CMK (cell line): ENCODE measurements at places on chromosomes 12 and 14.
A peak's percentile ranks its signal among the peaks of the same experiment; 100 is the strongest.

GRCh38 chr14:61426048-61426447, 104.7 kb downstream of the PRKCH start:
- no peak for DNase-seq

- DNase-seq = no peak
These were observed 76.0 kb downstream of the RFLNA start for GRCh38 chr12:124370851-124371250.

DNA sequence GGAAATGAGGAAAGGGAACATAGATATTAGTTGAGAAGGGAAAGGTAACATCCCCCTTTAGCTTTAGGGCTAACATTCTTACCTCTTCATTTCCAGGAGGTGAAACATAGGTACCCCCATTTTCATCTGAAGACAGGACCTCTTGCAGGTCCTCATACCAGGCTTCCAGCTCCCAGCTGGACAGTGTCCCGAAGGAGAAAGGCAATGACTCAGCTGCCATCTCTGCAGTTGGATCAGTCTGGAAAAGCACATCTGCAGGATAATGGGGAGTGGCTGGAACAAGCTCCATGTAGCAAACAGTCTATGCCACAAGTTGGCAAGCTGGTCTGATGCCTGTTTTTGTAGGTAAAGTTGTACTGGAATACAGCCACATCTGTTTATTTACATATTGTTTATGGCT, 3.1 kb downstream of the DDIT3 start:
- no peak for DNase-seq

DNA sequence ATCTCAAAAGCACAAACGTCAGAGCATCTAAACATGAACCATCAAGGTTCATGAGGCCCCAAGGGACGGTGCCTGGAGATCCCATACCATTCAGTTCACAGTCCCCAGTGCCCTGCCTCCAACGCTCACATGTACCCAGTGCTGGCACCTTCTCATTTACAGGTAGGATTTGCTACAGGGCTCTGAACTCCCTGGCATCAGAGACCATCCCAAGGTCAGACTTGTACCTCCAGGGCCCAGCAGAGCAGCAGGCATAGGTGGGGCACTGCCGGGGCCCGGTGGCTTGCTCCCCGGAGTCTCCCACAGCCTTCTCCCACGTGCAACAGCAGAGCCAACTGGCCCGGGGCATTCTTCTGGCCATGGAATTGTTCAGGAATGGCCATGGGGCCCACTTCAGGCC, 114.8 kb downstream of the BCL11B start:
- DNase-seq = no peak

DNA sequence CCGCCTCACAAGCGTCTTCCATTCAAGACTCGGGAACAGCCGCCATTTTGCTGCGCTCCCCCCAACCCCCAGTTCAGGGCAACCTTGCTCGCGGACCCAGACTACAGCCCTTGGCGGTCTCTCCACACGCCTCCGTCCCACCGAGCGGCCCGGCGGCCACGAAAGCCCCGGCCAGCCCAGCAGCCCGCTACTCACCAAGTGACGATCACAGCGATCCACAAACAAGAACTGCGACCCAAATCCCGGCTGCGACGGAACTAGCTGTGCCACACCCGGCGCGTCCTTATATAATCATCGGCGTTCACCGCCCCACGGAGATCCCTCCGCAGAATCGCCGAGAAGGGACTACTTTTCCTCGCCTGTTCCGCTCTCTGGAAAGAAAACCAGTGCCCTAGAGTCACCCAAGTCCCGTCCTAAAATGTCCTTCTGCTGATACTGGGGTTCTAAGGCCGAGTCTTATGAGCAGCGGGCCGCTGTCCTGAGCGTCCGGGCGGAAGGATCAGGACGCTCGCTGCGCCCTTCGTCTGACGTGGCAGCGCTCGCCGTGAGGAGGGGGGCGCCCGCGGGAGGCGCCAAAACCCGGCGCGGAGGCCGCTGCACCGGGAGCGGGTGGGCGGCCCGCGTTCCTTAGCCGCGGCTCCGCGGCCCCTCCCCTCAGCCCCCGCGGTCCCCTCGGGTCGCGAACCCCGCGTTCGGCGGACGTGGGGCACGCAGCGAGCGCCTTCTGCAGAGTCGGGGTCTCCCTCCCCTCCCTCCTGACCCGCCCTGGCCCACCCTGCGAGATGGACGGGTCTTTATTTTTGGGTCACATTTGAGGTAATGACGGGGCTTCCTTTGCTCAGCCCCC, at the start of gene UBC:
TSS of gene UBC (minus strand) at position 259 of the 847 bp plus-strand sequence. CDS start 879 bp downstream, outside the sequence.
- DNase-seq = peak; percentile 96

- no peak for DNase-seq
These were observed 403.8 kb downstream of the DAD1 start for GRCh38 chr14:22185191-22185590.

- no peak for DNase-seq
These were observed 43.6 kb downstream of the KIF26A start for GRCh38 chr14:104181761-104182530.

DNA sequence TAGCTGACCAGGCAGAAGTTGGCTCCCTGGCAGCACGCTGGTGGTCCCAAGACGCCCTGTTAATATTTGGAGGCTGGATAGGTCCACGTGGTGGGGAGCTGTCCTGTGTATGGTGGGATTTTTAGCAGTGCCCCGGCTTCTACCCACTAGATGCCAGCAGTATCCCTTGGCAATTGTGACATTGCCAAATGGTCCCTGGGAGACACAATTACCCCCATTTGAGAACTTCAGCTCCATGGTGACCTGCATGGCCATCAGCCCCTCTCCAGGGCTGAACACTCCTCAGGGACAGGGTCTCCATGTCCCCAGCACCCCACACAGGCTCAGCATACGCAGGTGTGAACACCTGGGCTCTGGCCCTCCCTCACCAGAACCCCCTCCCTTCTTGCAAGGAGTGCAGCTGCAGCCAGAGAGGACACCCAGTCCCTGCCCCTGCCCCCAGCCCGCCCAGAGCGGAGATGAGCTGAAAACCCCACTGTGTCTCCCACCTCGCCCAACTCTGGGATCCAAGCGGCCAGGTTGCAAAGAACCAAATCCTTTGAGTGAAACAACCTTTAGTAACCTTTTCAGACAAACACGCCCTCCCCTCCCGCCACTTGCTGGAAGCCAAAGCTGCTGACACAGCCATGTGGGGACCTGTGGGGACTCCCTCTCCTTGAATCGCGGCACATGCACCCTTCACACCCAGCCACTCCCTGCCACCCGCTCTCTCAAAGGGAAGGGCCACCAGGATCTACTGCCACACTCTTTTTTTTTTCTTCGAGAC, 120.4 kb downstream of the CALM1 start:
- no peak for DNase-seq

DNA sequence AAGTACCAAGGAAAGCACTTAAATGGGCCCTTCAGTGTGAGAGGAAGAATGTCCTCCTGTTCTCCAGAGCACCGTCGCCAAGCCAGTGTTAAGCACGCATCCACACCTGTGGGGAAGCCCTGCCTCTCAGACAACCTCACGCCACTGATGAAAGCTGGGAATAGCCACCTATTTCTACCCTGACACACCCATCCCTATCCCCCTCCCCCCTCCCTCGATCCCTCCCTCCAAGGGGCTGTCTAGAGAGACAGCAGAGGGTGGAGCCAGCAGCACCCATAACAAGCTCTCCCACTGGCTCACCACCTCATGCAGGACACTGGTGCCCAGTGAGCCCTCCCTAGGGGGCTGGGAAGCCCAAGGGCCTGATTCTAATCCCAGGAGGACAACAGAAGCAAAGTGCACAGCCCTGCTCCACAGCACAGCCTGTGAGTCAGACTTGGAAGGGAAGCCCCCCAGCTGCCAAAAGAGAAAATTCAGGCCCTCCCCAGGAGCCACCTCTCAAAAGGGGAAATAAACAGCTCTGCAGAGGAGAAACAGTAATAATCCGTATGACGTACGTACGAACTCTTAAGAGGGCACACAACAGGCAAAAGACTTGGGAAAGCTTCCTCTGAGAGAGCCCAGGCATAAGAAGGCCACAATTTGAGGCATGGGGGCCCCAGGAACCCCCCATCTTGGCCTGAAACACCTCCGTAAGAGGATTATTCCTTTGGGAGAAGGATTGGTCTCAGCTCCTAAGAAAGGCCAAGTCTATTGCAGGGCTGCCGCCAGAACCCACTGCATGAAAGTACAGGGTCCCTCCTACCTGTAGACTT, 7.8 kb downstream of the PITPNM2 start:
- DNase-seq = no peak

DNA sequence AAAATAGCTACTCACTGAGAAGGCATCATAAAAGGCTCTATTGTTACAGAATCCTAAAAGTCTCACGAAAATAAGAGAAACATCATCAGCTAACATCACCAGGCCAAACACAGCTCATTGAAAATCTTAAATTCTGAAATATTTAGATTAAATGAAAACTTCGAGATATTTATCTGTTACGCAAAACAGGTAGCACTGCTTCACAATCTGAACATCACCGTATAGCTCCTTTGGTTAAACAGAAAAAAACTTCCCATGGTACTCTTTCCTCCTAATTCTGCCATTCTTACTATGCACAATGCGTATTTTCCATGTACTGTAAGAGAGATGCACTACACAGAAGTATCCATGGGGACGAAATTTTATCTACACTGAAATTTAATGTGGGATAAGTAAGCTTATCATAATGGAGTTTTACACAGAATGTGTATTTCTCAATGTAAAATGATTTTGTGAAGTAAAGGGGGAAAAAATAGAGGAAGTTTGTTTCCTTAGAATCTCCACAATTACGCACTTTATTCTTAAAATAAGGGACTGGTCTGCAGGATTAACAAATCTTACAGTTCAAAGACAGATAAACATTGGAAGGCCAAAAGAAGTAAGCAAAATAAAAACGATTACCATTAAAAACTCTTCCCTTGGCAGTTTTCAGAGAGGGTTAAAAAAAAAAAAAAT, 1.9 kb downstream of the SGPP1 start:
- DNase-seq = no peak

- DNase-seq = no peak
These were observed 47.3 kb downstream of the SFSWAP start for GRCh38 chr12:131758016-131758739.

- no peak for DNase-seq
These were observed 41.8 kb upstream of the CLEC14A start for GRCh38 chr14:38297681-38298080.

DNA sequence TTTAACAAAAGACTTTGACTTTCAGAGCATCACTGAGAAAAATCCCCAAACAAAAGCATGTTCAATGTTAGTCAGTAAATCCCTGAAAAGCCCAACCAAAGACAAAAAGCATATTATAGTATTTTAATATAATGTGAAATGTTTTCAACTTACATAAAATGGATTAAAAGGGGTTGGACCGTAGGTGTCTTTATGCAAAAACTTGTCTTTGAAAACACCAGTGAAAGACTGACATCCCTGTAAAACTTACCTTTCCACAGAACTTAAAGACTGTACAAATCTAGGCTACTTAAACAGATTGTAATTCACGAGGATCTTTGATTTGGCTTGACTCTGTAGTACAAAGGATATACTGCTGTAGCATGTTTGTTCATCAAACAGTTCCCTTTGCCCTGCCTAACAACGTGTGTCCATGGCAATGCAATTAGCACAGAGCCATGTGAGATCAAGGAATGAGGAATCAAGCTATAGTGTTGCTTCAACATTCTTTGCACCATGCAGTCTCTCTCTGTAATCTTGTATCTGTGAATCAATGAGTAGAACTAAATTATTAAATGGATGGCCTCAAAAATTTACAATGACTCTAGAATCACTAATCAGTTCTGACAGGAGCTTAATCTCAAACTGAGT, 138.5 kb upstream of the SYT1 start:
- DNase-seq = no peak

GRCh38 chr12:2311020-2311778, 258.4 kb downstream of the CACNA1C start:
- no peak for DNase-seq

DNA sequence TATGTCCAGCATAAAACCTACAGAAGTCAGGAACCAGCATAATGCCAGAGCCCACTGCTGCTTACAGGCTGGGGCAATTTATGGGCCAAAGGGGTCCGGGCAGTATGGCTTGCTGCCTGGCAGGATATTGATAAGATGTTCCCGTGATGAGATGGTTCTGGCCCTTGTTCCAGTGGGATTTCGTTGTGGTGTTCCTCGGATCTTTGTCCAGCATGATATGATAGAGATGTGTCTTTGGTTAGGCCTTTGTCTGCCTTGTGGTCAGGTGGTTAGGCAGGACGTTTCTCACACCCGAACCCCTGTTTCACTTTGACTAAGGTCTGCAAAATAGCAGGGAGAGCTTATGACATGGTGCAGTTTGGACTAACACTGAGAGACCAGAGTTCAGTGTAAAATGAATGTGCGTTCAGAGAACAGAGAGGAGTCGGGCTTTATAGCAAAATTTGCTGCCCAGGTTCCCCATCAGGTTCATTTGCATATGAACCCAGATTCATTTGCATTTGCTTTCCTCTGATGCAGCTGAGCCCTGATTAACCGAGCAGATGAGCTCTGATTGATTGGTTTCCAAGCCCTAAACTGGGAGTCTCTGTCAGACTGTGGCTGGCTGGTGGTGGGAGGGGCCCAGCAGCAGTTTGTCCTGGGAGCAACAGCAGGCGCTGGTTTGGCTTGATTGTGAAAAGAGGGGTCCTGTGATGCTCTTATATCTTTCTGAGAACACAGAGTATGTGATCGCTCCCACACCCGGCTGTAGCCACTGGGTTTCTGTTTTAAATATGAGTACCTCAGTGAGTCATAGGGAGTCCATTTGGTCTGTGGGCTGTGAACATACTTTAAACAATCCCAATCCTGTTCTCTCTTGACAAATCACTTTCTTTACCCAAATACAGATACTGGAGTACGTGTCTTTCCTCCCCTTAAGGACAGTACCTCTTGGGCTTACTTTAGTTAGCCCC, 156.3 kb upstream of the PZP start:
- DNase-seq = peak; percentile 50

DNA sequence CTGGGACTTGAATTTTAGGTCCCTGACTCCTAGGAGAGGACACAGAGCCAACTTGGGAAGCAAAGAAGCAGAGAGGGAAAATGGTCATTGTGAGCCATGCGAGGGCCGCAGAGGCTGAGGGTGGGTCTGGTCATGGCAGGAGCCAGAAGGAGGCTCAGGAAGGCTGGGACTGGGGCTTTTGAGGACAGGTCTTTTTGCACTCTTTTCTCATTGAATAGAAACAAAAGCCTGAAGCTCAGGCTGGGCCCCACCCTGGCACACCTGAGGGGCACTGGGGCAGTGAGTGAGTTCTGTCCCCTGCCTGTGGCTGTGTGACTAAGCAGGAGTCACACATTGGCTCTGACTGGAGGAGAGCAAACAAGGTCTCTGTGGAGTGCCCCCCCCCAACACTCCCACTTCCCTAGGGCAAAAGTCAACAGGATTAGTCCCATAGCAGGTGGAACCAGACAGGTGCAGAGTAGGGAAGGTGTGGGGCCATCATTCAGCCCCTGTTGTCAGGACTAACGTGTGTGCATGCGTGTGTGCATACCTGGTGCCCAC, 2.8 kb downstream of the KRT7 start:
- DNase-seq = no peak

DNA sequence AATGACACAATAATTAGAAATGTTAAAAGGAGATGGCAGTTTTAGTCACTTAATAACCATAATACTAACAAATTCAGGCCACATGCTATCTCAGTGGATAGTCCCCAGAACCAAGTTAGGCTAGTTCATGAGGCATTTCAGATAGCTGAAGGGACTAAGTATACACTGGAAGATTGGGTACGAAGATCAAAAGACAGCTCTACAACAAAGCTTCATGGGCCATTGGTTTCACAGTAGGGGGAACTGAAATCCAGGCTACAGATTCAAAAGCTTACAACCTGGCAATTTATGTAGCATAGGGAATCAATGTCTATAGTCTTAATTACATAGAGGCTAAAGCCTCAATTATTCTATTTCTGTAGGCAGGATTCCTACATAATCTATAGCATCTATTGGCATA, 343.0 kb downstream of the RGS6 start:
- no peak for DNase-seq
